ENCODE measurements at places on chromosomes 7 and 10.

- H3K36me3 ChIP-seq: peaks cover 19% of the 10 kb centered on the region
- no peak for DNase-seq
- peaks cover 55% of the 10 kb centered on the region for H3K4me1 ChIP-seq
- no peak overlapping the region for H3K27ac ChIP-seq
- no peaks in the 10 kb centered on the region for H3K27me3 ChIP-seq
- no peak overlapping the region for H3K4me3 ChIP-seq
These were observed 41.6 kb downstream of the TSPAN15 start for GRCh38 chr10:69492746-69493462.

- DNase-seq: no peak
- no peaks in the 10 kb centered on the region for H3K4me1 ChIP-seq
- H3K4me3 ChIP-seq: no peak overlapping the region
- peaks cover 34% of the 10 kb centered on the region for H3K27me3 ChIP-seq
- no peaks in the 10 kb centered on the region for H3K36me3 ChIP-seq
These were observed 441.3 kb downstream of the PLXNA4 start for GRCh38 chr7:132134814-132135445.

- no peaks in the 10 kb centered on the region for H3K36me3 ChIP-seq
- H3K27ac ChIP-seq: no peak overlapping the region
- H3K27me3 ChIP-seq: peaks cover 79% of the 10 kb centered on the region
These were observed 4.2 kb upstream of the IKZF1 start for GRCh38 chr7:50300336-50300735.

- DNase-seq: no peak
- peaks cover 7% of the 10 kb centered on the region for H3K36me3 ChIP-seq
- no peaks in the 10 kb centered on the region for H3K27me3 ChIP-seq
- H3K27ac ChIP-seq: no peak overlapping the region
- no peak overlapping the region for H3K4me3 ChIP-seq
These were observed 12.6 kb upstream of the AOAH start for GRCh38 chr7:36736899-36737211.

GRCh38 chr7:80098795-80099194 lies 35.8 kb upstream of the GNAI1 start:
- no peak for DNase-seq
- no peaks in the 10 kb centered on the region for H3K4me1 ChIP-seq
- no peaks in the 10 kb centered on the region for H3K36me3 ChIP-seq
- H3K27me3 ChIP-seq: peaks cover 5% of the 10 kb centered on the region
- no peak overlapping the region for H3K4me3 ChIP-seq
- no peak overlapping the region for H3K27ac ChIP-seq

GRCh38 chr10:72311667-72312066 lies 37.9 kb downstream of the DDIT4 start:
- H3K4me1 ChIP-seq: peaks cover 62% of the 10 kb centered on the region
- no peak overlapping the region for H3K27ac ChIP-seq
- no peaks in the 10 kb centered on the region for H3K36me3 ChIP-seq
- H3K4me3 ChIP-seq: no peak overlapping the region
- peaks cover 5% of the 10 kb centered on the region for H3K27me3 ChIP-seq

GRCh38 chr7:114085313-114085591 lies 166.4 kb upstream of the PPP1R3A start:
- H3K4me3 ChIP-seq: peak overlapping the region; percentile 96
- peak overlapping the region; percentile 99 for H3K27ac ChIP-seq
- H3K36me3 ChIP-seq: no peaks in the 10 kb centered on the region
- H3K27me3 ChIP-seq: peaks cover 44% of the 10 kb centered on the region

DNA sequence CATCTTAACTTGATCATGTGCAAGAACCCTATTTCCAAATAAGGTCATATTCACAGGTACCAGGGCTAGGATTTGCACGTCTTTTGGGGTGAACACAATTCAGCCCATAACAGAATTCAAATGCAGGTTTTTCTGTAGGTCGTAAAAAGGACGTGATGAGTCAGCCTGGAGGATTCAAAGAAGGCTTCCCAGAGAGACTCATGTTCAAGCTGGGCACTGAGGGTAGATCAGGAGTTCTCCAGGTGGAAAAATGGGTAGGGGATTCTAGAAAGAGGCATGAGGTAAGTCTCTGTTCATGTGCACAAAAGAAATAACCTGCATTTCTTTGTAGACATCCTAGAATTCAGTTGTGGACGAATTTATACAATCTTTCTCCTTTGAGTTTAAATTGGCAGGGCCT lies 160.4 kb downstream of the RPS24 start:
- no peaks in the 10 kb centered on the region for H3K36me3 ChIP-seq
- H3K27me3 ChIP-seq: peaks cover 8% of the 10 kb centered on the region
- no peak overlapping the region for H3K4me3 ChIP-seq
- DNase-seq: no peak

GRCh38 chr7:55641811-55642210 lies 69.5 kb upstream of the VOPP1 start:
- no peaks in the 10 kb centered on the region for H3K4me1 ChIP-seq
- H3K27me3 ChIP-seq: no peaks in the 10 kb centered on the region
- no peaks in the 10 kb centered on the region for H3K36me3 ChIP-seq
- H3K27ac ChIP-seq: no peak overlapping the region
- no peak for DNase-seq
- H3K4me3 ChIP-seq: no peak overlapping the region

- no peaks in the 10 kb centered on the region for H3K27me3 ChIP-seq
- peaks cover 6% of the 10 kb centered on the region for H3K4me1 ChIP-seq
- peaks cover 14% of the 10 kb centered on the region for H3K36me3 ChIP-seq
- H3K4me3 ChIP-seq: no peak overlapping the region
- DNase-seq: no peak
These were observed 63.8 kb downstream of the HBP1 start for GRCh38 chr7:107232568-107233090.

DNA sequence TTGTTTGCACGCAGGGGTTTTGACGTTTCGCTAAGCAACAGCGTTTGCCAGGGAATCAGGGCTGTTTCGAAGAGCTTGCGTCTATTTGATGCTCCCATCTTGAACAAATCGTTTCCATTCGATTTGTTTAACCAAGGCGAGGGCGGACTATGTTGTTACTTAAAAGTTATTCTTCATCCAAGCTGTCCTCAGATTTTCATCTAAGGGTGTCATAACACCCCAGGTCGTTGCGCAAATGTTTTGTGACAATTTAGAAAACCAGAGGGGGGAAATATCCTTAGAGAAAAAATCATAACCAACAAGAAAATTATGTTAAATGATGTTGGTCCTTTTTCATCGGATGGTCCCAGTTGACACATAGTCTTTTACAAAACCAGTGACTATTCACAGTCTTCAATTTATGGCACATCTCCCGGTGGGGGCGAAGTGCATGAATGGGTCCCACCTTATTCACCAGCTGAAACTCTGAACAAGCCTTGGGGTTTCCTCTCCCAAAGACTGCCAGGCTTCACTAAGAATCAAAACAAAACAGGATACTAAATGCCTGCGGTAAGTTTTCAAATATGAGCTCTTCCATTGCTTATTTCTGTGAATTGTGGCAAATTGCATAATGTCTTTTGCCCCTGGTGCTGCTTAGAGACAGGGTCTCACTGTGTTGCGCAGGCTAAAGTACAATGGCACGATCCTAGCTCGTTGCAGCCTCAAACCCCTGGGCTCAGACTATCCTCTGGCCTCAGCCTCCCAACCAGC lies 109.9 kb downstream of the REEP3 start:
- peaks cover 67% of the 10 kb centered on the region for H3K4me1 ChIP-seq
- peak overlapping the region; percentile 93 for H3K4me3 ChIP-seq
- H3K27me3 ChIP-seq: peaks cover 4% of the 10 kb centered on the region
- H3K36me3 ChIP-seq: no peaks in the 10 kb centered on the region
- peak overlapping the region; percentile 99 for H3K27ac ChIP-seq

DNA sequence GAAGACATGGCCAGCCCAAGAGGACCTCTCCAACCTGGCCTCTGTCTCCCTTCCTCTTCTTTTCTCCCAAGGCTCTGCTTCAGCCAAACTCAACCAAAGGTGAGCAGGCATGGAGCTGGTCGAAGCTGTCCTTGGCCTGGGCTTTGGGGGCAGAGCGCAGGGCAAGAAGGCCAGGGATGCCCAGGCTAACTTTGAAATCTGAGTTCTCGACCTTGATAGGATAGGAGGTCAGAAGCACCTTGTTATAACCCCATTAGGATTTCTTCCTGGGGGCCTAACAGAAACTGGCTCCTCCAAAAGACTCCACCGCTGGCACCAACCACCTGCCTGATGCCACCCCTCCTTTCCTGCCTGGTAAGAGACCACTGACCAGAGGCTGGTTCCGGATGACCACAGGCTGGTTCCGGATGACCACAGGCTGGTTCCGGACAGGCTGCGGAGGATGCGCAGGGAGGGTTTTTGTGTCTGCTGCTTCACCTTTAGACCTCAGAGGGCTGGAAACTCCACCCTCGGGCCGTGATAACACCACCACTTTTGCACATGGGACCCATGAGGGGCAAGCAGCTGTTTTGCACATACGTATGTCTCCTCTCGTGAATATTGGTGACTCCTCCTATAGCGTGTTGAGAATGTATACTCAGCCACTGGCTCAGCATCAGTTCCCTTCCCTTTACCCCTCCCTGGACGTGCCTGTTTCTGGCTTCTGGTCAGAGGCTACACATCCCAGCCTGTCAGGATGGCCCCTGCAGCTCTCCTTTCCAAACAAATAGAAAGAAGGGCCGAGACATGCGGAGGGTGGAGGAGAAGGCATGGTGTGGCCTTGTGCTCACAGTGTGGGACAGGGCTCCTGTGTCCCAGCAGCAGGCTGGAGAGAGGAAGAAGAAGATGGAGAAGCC lies 140.1 kb downstream of the DNAJB6 start:
- peaks cover 5% of the 10 kb centered on the region for H3K4me1 ChIP-seq
- no peak overlapping the region for H3K27ac ChIP-seq
- H3K27me3 ChIP-seq: peaks cover 26% of the 10 kb centered on the region
- no peak overlapping the region for H3K4me3 ChIP-seq
- peaks cover 15% of the 10 kb centered on the region for H3K36me3 ChIP-seq
- no peak for DNase-seq

GRCh38 chr7:27459021-27459730 lies 203.5 kb downstream of the HIBADH start:
- DNase-seq: no peak
- H3K27me3 ChIP-seq: peaks cover 12% of the 10 kb centered on the region
- no peak overlapping the region for H3K4me3 ChIP-seq
- H3K36me3 ChIP-seq: no peaks in the 10 kb centered on the region
- H3K27ac ChIP-seq: no peak overlapping the region

- no peaks in the 10 kb centered on the region for H3K36me3 ChIP-seq
- no peak for DNase-seq
- peaks cover 31% of the 10 kb centered on the region for H3K4me1 ChIP-seq
These were observed 9.8 kb downstream of the RBP4 start for GRCh38 chr10:93591065-93591808.

DNA sequence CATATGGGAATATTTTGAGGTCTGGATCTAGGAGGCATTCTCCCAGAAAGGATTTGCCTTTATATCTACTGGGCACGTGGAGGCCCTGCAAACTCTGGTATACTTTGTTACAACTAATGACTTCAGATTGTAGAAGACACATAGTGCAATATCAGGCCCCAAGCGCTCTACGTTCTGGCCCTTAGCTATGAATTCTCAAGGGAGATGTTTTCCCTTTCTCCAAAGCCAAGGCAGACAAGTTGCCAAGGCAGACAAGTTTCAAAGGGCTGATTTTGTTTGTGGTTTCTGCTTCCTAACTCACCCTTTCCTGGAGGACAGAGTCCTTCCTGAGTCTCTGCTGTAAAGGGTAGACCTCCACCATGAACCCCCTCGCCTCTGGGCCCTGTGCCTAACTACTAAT lies 99.4 kb upstream of the CTTNBP2 start:
- H3K4me1 ChIP-seq: peaks cover 5% of the 10 kb centered on the region
- no peak for DNase-seq
- H3K27me3 ChIP-seq: peaks cover 4% of the 10 kb centered on the region

GRCh38 chr10:19651549-19651948 lies 164.7 kb upstream of the PLXDC2 start:
- H3K4me3 ChIP-seq: no peak overlapping the region
- no peak for DNase-seq
- H3K4me1 ChIP-seq: no peaks in the 10 kb centered on the region
- H3K27me3 ChIP-seq: peaks cover 9% of the 10 kb centered on the region
- H3K36me3 ChIP-seq: no peaks in the 10 kb centered on the region

- no peaks in the 10 kb centered on the region for H3K4me1 ChIP-seq
- no peak for DNase-seq
- H3K36me3 ChIP-seq: no peaks in the 10 kb centered on the region
- no peak overlapping the region for H3K27ac ChIP-seq
- H3K27me3 ChIP-seq: no peaks in the 10 kb centered on the region
These were observed 798.7 kb downstream of the IPMK start for GRCh38 chr10:57468894-57469432.

DNA sequence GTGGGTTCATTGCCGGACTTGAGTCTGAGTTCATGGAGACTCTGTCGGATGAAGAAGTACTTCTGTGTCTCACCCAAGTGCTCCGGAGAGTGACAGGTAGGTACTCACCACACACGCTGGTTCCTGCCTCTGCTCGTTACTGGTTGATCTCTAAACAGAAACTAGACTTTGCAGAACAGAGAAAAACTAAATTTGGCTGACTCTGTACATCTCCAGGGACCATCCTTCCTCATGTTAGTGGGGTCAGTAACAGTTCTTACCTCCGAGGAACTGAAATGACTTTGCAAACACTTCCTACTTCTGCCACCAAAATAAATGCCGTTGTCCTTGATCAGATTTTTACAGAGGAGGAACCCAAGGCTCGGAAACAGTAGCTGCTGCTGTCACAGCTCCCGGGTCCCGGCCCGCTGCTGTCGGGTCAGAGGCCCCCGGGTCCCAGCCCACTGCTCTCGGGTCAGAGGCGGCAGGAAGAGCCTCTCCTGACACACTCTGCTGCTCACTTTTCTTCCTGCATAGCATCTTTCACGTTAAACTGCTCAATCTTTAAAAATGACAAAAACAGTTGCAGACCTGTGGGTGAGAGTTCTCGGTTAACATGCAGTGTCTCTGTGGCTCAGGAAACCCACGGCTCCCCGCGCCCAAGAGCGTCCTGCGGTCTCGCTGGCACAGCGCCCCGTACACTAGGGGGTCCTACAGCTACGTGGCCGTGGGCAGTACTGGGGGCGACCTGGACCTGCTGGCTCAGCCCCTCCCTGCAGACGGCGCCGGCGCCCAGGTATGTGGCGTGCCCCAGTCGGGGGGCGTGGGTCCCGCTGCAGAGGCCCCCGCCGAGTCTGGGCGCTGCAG lies 4.8 kb upstream of the MTG1 start:
- H3K27ac ChIP-seq: no peak overlapping the region
- no peak overlapping the region for H3K4me3 ChIP-seq
- no peaks in the 10 kb centered on the region for H3K36me3 ChIP-seq
- H3K4me1 ChIP-seq: peaks cover 19% of the 10 kb centered on the region
- H3K27me3 ChIP-seq: peaks cover 22% of the 10 kb centered on the region

GRCh38 chr7:50379539-50379938 lies 70.6 kb downstream of the FIGNL1 start:
- peaks cover 26% of the 10 kb centered on the region for H3K27me3 ChIP-seq
- H3K4me3 ChIP-seq: no peak overlapping the region
- H3K4me1 ChIP-seq: no peaks in the 10 kb centered on the region
- no peaks in the 10 kb centered on the region for H3K36me3 ChIP-seq

GRCh38 chr10:132657748-132658147 lies 120.2 kb downstream of the INPP5A start:
- no peak for DNase-seq
- H3K4me1 ChIP-seq: no peaks in the 10 kb centered on the region
- no peak overlapping the region for H3K27ac ChIP-seq
- H3K4me3 ChIP-seq: no peak overlapping the region
- no peaks in the 10 kb centered on the region for H3K27me3 ChIP-seq

- peaks cover 5% of the 10 kb centered on the region for H3K36me3 ChIP-seq
- H3K4me1 ChIP-seq: no peaks in the 10 kb centered on the region
- H3K4me3 ChIP-seq: no peak overlapping the region
- H3K27ac ChIP-seq: no peak overlapping the region
These were observed 44.0 kb downstream of the CALD1 start for GRCh38 chr7:134823400-134823799.

Data from nephron progenitor cell (in vitro differentiated cells).